ENCODE measurements at places on chromosomes 4 and X. TPM values are rescaled to one million over a fixed set of nuclear protein-coding genes. Genes with fewer than 3 reads are reported as not detected.

Gene PCDH7
- not detected for total RNA-seq

Gene TMSB15C
- total RNA-seq: 2.1 TPM

Gene ACOT9
- total RNA-seq: 46.8 TPM

DNA sequence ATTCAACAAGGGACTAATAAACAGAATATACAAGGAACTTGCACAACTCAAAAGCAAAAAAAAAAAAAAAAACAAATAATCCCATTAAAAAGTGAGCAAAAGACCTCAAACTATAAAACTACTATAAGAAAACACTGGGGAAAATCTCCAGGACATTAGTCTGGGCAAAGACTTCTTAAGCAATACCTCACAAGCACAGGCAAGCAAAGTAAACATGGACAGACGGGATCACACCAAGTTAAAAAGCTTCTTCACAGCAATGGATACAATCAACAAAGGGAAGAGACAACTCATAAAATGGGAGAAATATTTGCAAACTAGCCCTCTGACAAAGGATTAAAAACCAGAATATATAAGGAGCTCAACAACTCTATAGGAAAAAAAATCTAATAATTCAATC, 17.1 kb upstream of the BMP15 start:
- DNase-seq: no peak

GRCh38 chr4:139843641-139844040, 178.0 kb downstream of the MGST2 start:
- no peak for DNase-seq

DNA sequence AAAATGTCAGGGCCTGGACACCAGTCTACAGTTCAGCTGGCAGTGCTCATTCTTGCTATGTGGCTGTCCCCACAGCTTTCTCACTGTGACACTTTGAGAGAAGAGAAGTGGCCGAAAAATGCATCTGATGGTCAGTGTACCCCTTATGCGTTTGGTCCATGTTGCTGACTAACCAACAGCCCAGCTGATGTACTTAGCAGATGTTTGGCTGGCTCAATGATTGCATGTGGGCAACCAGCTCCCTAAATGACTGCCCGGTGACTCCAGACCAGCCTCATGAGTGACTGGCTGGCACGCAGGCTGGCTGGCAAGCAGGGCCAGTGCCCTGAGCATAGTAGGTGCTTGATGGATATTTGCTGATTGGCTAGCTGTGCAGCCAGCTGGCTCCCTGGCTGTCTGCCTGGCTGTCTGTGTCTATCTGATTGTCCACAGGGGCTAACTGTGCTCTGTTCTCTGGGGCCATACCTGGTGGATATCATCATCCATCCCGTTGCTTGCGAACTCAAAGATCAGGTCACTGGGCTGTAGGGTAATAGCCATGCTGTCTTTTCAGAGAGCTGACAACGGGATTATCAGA, 29.4 kb downstream of the ELF4 start:
- no peak for DNase-seq

Gene TMPRSS11F
- total RNA-seq: not detected

Gene BMPR1B
- 0.10 TPM for total RNA-seq

GRCh38 chrX:15404401-15405096, 20.3 kb upstream of the VEGFD start:
- no peak for DNase-seq

Gene SCD5
- 0.12 TPM for total RNA-seq

GRCh38 chrX:67555578-67556203, 11.9 kb downstream of the AR start:
- DNase-seq: no peak

- no peak for DNase-seq
Measured at GRCh38 chr4:170242471-170242870, 152.7 kb upstream of the AADAT start.

Gene GABRB1
- total RNA-seq: not detected

DNA sequence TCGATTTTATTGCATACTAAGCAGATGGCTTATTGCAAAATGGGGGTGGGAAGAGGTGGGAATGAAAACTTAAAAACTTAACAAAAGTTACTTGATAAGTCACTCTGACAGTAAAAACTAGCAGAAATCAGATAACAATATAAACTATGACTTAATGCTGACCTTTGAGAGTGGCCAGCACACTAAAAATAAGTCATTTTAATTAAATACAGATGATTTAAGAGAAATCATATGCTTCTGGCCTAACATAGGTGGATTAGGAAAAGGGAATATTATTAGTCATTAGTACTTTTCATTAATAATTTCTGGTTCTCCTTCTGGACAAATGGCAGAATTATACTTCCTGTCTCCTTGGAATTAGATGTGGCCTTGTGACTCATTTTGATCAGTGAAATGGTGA, 756.7 kb downstream of the PCDH19 start:
- DNase-seq: no peak

GRCh38 chr4:41575207-41575606, 37.2 kb downstream of the LIMCH1 start:
- no peak for DNase-seq

DNA sequence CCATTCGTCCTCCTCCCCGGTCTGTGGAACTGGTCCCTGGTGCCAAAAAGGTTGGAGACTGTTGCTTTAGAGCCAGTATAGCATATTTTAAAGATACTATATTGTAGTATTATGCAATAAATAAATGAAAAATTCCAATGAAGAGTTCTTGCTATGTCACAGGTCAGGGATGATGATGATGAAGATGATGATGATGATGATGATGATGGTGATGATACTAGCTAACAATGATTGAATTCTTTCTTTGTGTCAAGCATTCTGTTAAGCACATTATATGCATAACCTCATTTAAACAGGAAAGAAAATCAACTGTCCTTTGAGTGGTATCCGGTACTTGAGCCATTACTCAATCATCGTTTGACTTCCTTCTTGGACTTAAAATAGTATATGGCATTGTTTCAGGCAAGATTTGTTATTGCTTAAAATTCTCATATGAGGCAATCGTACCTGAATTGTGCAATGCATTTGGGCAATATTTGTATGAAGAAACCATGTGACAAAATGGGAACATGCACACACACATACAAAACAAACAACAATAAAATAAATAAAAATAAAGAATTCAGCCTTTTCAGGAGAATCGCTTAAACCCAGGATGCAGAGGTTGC, 22.8 kb upstream of the TLR2 start:
- DNase-seq: no peak

Gene SSX4B
- total RNA-seq: not detected

Gene TRMT2B
- total RNA-seq: 20.2 TPM

- no peak for DNase-seq
Measured at GRCh38 chr4:6221301-6221850, 21.0 kb upstream of the JAKMIP1 start.

Gene SERTM2
- total RNA-seq: 0.05 TPM

Gene ANXA10
- total RNA-seq: not detected

Gene C4orf36
- not detected for total RNA-seq

Gene SAGE1
- total RNA-seq: not detected

GRCh38 chr4:86967073-86967472, 32.3 kb downstream of the AFF1 start:
- DNase-seq: no peak

- DNase-seq: no peak
Measured at GRCh38 chrX:20317873-20318272, 51.2 kb upstream of the RPS6KA3 start.

Gene NIPAL1
- 2.0 TPM for total RNA-seq

Gene ARMCX4
- total RNA-seq: 6.1 TPM

DNA sequence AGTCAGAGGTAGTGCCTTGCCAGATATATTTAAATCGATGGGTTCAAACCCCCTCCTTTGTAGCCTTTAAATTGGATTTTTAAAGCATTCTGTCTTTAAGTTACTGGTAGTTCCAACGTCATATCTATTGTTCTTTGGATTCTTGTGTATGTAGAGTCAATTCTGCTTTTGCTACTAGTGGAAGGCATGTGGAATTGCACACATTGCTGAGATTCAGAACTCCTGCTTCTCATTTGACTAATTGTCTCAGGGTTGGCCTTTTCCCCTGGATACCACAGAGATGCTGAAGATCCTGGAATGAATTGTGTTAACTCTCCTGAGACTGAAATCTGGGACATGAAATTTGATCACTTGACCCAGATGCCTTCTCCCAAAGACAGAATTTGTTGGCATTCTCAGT, 328.3 kb upstream of the RPS6KA3 start:
- DNase-seq: no peak

Gene STBD1
- not detected for total RNA-seq

- no peak for DNase-seq
Measured at GRCh38 chr4:175271010-175271630, 353.0 kb downstream of the ADAM29 start.

- no peak for DNase-seq
Measured at GRCh38 chr4:72666910-72667309, 97.9 kb upstream of the ADAMTS3 start.

Gene TNMD
- not detected for total RNA-seq

- no peak for DNase-seq
Measured at GRCh38 chrX:5748586-5749150, 480.0 kb downstream of the NLGN4X start.

DNA sequence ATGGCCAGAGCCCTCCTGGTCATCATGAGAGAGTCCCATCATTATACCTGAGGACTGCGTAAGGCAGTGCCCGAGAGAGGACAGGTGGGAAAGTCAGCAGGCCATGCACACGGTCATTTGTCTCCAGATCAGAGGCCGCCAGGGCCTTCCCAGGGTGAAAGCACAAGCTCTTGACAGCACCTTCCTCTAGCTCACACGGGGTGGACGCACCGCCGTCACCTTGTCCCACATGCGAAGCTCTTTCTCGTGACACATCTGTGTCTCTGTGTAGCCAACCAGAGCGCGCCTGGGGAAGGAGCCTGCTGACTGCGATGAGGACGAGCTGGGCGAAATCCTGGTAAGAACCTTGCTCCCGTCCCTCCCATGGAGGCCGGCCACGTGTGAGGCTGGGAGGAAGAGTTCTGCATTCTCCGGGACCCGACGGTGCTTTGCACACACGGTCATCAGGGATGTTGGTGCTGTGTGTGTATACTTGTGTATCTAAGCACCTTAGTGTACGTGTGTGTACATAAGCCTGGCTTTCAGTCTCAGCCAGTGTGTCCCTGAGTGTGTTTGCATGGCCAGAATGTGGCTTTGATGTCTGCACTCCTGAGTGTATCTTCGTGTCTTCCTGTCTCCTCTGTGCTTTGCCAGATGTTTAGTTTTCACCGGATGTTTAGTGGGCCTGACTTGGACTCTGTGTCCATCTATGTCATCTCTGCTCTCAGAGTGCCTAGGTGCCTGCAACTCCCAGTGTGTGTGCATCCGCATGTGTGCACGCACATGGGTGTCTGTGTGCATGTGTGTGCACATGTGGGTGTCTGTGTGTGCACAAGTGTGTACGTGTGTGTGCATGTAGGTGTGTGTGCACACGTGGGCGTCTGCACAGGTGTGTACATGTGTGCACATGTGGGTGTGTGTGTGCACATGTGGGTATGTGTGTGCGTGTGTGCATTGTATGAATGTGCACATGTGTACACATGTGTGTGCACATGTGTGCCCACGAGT, 15.1 kb downstream of the ATP5ME start:
- no peak for DNase-seq

DNA sequence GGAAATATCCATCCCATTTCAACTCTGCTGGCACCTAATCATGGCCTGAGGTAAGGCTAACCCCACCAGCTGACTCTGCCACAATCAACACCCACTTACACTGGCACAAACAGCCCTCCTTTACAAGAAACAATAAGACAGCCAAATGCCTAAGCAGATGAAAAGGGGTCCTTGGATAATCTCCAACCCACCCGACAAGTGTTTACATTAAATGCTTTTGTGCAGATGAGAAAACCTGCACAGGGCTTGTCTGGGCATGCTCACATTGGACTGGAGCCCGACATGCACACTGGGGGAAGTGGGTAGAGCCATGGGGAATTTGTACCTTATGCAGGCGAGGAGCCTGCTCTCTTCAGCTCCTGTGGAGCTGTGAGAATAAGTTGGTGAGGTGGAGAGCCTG, 138.9 kb upstream of the ITM2A start:
- no peak for DNase-seq

Gene PLCXD1
- total RNA-seq: 67.7 TPM

Gene ADH7
- not detected for total RNA-seq

- DNase-seq: no peak
Measured at GRCh38 chr4:110614976-110615352, 7.9 kb downstream of the PITX2 start.

GRCh38 chr4:107131295-107131694, 95.2 kb upstream of the DKK2 start:
- DNase-seq: no peak

- DNase-seq: no peak
Measured at GRCh38 chr4:171847751-171848150, 34.5 kb downstream of the GALNTL6 start.

DNA sequence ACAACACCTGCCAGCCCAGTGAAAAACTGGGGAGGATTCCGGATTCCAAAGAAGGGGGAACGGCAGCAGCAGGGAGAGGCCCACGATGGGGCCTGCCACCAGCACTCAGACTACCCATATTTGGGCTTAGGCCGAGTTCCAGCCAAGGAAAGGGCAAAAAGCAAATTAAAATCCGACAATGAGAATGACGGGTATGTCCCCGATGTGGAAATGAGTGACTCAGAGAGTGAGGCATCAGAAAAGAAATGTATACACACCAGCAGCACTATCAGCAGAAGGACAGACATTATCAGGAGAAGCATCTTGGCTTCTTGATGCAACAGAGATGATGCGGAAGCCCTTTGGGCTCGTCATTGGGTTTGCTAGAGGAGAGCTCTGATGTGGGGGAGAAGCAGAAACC, 62.4 kb downstream of the JADE1 start:
- no peak for DNase-seq

Gene ARL9
- total RNA-seq: 0.27 TPM

DNA sequence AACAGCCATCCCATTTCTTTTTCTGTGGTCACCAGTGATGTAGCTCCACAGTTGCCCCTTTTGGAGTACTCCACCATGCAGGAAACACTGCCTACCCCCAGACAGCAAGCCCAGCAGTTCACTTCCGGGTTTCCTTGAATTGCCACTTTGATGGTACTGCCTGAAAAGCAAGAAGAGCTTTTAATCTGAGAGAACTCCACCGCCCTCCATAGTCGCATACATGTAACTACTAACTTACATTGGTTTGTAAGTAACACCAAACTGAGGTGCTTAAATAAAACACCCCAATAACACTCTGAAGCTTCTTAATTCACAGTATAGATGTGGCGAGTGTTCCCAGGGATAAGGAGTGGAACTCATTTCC, 53.6 kb upstream of the HPSE start:
- peak; percentile 52 for DNase-seq

DNA sequence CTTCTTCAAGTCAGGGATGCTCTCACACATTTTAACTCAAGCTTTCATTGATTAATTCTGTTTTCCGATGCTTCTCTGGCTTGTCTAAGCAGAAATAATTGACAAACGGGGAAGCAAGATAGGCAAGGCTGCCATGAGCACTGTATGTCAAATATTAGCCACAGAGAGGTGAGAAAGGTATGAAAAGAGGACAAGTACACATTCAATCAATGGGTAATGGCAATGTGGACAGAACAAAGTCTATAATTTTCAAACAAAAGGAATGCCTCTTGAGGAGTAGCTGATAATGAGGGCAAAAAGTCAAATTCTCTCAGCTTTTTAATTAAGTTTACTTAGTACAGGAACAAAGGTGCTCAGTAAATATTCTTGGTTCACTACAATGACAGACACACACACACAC, 19.6 kb downstream of the COX7B2 start:
- DNase-seq: no peak

Measured in activated naive CD4-positive, alpha-beta T cell treated with anti-CD3 and anti-CD28 coated beads for 36 hours (primary cell).